ENCODE measurements at places on chromosomes 12 and 14. TPM values are rescaled to one million over a fixed set of nuclear protein-coding genes. Genes with fewer than 3 reads are reported as not detected.
A peak's percentile ranks its signal among the peaks of the same experiment; 100 is the strongest.

DNA sequence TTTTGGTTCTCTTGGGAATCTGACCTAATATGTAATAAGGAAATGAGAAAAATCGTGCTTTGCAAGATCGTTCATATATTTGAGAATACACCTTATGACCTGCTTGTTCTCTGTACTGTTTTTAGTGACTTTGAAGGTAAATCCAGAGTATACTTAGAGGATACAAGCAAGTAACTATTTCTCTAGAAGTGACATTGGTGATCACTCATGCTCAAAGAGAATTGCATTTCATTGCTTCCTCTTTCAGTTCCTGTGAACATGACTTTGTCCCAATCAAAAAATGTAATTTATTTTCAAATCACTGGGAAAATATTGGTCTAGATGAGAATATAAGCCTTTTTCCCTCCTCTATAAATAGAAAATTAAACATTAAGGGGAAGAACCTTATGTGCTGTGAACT lies 2.7 kb downstream of the KTN1 start:
- no peak for DNase-seq

GRCh38 chr12:19620222-19620621 lies 180.9 kb downstream of the AEBP2 start:
- peak; percentile 83 for DNase-seq

GRCh38 chr14:102272392-102272791 lies 32.6 kb downstream of the MOK start:
- no peak for DNase-seq

The GALNT9 gene
- not detected for total RNA-seq

The LPAR5 gene
- total RNA-seq: under 0.01 TPM

The CAPZA3 gene
- not detected for total RNA-seq

DNA sequence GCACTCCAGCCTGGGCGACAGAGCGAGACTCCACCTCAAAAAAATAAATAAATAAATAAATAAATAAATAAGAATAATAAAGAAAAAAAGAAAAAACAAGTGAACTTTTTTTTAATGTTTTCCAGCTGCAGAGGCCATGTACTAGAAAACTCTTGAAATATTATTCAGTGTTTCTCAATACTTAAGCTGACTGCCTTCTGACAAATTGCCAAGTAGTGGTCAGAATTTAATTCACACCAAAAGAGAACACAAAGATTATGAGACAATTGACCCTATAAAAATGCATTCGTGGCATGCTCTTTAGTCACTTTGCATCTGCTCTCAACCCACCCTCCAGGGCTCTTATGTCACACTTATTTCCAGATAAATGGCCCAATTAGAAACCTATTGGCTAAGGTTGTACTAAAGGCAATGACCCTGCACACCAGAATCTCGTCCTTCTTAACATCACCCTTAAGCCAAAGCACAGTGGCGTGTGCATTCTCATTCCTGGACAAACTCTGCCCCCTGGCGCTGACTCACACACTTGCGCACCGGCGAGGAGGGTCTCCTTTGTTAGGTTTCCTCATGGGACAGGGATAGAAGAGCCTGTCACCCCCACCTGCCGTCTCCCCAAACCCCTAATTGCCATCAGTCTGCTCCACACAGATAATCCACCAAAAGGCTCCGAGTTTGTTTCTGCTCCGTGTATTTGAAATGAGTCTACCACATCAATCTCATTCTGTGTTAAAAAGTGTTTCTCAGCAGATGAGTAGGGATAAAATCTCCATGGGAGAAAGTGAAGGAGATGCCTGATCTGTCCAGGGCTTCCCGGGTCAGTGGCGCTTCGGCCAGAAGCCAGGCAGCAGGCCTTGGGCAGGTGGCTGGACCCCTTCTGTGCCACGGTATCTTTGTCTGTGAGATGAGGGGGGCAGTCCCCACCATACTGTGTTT lies 73.1 kb upstream of the CEP83 start:
- DNase-seq: peak; percentile 67

- no peak for DNase-seq
Observed at GRCh38 chr12:106035421-106035820, 103.3 kb downstream of the NUAK1 start.
